KG1 (cell line): ENCODE measurements at places on chromosomes 2 and 18.
A peak's percentile ranks its signal among the peaks of the same experiment; 100 is the strongest.

GRCh38 chr2:220104871-220105351 lies 477.5 kb downstream of the SLC4A3 start:
- DNase-seq, result no peak

DNA sequence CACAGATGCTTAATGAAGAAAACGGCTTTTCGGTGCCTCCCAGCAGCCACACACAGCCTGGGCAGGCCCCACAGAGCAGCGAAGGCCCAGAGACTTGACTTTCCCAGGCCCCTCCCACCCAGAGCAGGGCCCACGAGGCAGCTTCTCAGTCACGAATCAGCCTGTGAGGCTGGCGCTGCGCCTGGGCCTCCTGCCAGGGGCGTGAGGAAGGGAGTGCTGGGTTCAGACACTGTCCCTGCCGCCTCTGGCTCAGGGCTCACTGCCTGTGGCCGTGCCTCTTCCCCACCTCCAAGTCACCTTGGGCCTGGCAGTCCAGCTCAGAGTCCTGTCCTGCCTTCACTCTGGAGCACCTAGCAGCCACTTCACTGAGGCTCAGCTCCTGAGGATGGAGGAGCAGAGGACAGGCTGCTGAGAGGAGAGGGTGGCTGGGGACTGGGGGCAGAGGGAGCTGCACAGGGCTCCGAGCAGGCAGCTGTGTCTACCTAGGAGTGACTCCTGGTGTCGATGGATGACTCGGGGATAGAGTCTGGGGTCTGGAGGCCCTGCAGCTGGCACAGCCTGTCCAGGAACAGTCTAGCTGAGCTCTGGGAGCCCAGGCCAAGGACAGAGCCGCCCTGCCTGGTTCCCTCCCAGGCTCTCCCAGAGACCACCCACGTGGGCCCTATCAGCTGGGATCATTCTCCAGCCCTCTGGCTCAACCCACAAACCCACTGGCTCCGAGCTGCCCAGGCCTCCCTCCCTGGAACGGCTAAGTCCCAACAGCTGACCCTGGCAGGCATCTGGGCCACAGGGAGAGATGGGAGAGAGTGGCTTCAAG lies 36.4 kb upstream of the FOSL2 start:
- no peak for DNase-seq

- DNase-seq, result no peak
These were observed 162.7 kb upstream of the ETAA1 start for GRCh38 chr2:67234440-67234839.

DNA sequence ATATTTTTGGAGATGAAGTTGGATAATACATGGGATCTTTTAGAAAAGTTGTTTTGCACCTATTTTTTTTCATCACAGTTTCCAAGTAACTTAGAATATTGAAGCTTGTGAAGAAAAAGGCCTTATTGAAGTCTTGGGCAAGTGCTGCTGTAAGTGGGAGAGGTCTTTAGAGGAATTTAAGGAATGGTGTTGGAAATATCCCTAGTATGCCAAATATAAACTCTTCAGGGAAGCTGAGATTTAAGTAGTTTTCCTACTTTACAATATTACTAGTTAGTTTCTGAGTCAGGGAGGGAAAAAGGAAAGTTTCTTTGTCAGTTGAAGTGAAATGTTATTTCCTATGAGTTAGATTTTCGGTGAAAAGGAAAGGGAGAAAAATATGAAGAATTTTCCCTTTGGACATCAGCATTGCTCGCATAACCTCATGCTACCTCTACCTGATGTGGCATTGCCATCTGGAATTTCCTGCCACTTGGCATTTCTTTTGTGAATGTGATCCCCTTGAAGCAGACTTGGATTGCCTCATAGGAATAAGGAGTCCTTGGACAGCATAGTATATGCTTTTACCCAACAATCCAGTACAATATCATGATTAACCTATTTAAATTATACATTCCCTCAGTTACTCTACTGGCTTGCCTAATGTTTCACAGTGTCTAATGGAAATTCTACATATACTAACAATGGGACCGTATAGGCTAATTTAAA lies 12.1 kb downstream of the PLEKHH2 start:
- no peak for DNase-seq

DNA sequence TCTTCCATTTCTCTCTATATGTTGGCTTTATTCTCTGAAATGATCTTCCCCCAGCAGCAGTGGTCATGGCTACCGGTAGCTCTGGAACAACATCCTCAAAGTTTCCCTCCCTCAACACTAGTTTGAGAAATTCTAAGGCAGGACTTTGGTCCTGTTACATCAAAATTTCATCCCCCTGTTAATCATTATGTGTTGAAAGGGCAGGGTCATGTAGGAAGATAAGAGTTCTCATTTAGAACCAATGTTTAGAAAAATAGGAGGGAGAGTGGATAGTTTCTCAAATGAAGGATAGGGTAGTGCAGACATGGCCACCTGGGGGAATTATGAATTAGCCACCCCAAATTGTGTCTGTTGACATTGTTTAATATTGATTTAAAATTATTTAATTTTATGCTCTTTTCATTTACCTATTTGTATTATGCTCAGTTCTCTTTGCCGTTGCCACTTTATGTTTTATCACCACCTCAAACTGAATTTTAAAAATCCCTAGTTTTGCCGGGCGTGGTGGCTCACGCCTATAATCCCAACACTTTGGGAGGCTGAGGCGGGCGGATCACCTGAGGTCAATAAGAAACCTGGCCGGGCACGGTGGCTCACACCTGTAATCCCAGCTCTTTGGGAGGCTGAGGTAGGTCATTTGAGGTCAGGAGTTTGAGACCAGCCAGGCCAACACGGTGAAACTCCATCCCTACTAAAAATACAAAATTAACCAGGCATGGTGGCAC lies 22.3 kb downstream of the EML4 start:
- DNase-seq, result no peak

DNA sequence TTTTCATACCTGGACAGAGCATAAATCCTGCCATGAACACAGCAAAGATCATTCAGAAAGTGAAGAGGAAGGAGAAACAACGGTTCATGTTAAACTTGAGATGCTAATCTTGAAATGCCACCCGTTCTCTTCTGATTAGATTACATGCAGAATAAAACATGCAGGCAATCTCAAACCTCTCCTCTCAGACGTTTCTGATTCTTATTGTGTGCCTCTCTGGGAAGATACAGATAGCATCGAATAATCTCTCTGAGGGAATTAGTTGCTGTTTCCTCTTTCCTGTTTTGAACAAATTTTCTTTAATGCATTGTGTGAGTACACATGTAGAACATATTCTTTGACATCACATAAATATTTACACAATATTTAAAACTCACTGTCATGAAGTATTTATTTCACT lies 313.4 kb downstream of the PRKCE start:
- no peak for DNase-seq

DNA sequence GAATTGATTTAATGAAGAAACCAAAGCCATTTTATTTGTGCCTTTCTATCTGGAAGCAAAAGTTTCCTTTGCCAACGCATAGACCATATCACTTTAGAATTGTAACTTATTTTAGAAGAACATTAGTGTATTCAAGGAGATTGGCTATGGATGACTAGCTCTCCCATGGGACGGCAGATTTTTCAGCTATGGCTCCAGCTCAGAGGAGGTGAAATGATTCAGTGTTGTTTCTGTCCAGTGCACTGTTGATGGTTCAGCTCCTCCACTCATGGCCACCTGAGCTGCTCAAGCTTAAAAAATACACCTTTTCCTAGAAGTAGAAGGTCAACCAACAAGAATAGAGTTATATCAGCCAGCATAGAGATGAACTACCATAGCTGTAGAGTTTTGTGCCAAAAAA lies 1597.5 kb upstream of the PIK3C3 start:
- DNase-seq, result no peak

- no peak for DNase-seq
These were observed 74.3 kb upstream of the KYNU start for GRCh38 chr2:142803158-142803557.

GRCh38 chr18:57466307-57466706 lies 31.1 kb downstream of the ONECUT2 start:
- no peak for DNase-seq

DNA sequence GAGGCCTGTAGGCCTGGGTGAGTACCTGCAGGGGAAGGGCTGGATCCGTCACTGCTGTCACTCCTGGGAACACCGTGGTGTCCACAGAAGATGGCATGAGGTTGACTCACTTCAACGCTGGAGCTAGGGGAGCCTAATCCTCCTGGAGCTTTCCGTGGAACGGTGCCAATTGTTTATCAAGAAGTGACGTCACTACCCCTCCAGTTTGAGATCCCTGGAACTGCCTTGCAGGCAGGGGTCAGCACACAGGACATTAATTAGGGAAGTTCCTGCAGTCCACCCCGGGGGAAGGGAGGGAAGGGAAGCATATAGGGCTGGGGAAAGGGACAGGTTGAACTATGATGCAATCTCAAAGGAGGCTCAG lies 408.6 kb downstream of the GALR1 start:
- no peak for DNase-seq

GRCh38 chr2:189274361-189274760 lies 94.8 kb upstream of the COL5A2 start:
- DNase-seq, result no peak

GRCh38 chr18:77111951-77112746 lies 20.4 kb downstream of the MBP start:
- no peak for DNase-seq

GRCh38 chr18:72261590-72261989 lies 282.6 kb downstream of the CBLN2 start:
- DNase-seq, result no peak

DNA sequence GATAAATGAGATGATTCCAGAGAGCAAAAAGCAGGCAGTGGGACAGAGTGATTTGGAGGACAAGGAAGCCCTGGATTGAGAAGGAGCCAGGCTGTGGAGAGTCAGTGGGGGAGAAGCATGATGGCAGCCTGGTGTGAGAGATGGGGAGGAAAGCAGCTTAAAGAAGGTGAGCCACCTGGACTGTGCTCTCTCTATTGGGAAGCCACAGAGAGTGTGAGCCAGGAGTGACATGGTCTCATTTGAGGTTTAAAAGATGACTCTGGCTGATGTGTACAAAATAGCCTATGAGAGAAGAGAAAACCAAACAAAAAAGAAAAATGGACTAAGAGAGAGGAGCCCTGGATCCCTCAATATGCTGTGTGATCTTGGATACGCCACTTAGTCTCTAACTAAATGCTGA lies 12.9 kb upstream of the EPAS1 start:
- no peak for DNase-seq

DNA sequence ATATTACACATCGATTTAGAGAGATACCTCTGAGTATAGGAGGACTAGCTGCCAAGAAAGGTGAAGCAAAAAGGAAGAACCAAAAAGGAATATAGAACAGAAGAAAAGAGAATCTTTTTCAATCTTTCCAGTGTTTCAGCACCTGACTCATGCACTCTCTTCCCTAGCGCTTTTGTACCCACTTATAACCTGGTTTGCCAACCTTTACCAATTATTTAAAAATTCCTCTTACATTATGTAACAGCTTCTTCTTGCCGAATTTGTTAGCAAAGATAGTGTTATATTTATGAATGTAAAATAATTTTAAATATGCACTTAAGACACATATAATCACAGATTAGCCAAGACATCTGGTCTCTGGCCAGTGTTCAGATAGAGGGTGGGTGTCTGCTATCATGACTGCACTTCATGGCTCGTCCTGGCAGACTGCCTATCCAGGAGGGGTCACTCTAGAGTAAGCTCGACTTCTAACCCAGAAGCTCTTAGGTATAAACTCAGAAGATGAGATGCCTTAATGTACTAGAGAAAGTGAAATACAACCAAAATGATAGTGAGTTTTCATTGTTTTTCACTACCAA lies 122.9 kb downstream of the ATAD2B start:
- no peak for DNase-seq

DNA sequence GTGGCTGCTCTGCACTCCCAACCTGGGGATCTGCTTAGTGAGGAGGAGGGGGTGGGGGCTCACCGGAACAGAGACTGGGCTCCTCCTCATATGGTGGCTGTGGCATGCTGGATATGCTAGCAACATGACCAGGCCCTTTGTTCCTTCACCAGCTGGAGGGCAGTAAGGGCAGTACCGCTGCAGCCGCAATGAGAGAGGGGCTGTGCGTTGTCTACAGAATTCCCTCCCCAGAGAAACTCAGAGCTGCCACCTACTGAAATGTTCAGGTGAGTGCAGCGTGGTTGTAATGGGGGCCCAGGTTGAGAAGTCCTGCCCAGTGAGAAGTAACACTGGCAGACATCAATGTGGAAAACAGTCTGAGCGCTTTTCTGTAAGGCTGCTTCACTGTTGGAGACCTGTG lies 1211.9 kb upstream of the NXPH2 start:
- no peak for DNase-seq

DNA sequence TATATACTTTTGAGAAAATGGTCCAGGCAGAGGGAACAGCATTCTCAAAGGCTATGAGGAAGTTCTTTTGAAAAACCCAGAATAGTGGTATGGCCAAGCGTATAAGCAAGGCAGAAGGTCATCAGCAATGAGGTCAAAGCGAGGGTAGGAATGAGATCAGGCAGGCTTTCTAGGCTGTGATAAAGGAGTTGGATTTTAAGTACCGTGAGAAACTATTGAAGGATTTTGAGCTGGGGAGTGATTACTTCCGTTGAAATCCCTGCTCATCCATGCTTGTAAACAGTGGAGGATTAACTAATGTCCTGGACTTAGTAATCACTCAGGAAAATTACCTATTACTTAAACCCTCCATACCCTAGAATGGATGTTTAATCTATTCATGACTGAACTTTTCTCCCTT lies 50.2 kb downstream of the EMILIN2 start:
- no peak for DNase-seq

- DNase-seq, result no peak
These were observed 530.8 kb upstream of the ZNF804A start for GRCh38 chr2:184067502-184067901.

DNA sequence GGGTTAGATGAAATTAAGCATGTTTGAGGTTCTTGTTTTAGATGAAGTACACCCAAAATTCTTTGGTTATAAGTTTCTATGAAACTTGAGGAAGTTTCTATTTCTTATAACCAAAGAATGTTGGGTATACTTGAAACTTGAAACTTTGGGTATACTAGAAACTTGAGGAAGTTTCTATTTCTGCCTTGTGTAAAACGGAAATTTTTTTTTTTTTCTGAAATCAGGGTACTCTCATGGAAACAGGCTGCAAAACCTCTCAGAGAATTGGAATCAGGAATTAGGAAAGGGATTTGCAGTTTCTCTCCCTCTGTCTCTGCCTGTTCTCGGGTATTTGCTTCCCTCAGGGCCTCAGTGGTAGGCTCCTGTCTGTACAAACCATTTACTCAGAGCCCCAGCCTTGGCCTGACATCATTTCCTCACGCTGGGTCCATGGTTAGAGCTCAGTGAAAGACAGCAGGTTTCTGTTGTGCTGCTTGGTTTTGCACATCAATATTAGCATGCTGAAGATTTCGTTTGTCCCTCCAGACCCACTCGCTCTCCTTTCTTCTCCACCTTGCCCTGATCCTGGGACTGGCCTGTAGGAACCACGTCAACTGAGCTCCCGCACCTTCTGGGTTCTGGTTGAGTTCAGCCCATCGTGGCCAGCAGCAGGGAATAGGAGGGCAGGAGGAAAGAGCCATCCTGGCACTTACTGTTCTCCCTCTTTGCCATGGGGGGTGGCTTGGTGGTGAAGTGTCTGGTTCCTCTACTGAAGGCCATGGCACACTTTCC lies 106.4 kb downstream of the POLR1A start:
- peak; percentile 81 for DNase-seq

DNA sequence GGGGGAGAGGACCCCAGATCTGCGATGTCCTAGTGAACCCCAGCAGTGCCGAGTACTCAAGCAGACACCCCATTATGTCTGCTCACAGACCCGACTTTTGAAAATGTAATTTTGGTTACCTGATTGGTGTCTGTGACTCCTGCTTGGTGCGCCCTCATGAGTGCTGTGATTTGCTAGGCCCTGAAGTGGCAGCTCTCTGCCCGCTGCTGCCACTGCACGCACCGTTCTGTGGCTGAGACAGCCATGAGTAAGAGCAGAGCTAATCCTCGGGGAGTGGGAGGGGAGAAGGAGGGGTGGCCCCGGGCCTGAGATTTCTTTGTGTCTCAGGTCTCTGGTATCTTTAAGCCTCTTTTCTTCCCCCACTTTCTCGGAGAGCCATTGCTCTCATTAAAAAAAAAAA lies 18.2 kb downstream of the FHOD3 start:
- DNase-seq, result no peak
